ENCODE measurements at places on chromosomes 12 and 14.

DNA sequence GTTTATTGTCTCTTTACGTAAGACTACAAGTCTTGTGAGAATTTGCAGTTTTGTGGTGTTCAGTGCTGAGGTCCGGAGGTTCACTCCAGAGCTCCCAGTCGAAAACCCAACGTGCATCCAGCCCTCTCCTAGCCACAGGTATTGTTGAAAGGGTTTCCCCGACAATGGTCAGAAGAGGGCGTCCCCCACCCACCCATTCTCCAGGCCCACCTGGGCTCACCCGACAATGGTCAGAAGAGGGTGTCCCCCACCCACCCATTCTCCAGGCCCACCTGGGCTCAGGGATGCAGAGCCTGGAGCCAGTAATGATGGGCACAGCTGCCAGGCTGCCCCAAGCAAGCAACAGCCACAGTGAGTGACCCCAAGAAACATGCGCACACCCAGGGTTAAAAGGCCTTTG lies 126.8 kb upstream of the EVL start:
- DNase-seq: no peak

DNA sequence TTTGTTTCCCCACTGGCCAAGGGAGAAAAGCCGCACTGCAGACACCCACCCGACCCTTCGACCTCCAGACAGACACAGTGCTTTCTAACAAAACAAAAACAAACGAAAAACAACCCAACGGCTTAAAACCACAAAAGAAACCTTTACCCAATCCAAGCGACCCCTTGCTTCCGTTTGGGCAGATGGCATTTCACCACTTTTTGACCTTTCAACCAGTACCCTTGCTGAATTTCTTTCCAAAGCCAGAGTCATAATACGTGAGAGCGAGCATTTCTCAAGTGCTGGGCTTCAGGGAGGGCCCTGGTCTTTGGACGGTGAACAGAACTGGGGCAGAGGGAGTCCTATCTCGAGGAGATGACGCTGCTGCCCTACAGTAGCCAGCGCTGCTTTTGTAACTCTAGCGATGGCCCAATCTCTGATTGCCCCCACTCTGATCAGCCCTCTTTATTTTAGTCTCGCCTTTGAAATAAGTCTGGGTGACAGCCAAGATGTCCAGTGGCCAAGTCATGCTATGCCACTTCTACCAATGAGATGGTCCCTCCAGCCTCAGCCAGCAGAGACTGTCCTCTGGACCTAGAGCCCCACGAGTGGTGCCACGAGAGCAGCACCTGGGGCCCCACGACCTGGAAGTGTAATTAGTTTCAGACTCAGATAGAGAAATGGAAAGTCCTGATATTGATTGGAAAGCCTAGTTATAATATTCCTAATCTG lies 21.9 kb upstream of the ADIPOR2 start:
- no peak for DNase-seq

DNA sequence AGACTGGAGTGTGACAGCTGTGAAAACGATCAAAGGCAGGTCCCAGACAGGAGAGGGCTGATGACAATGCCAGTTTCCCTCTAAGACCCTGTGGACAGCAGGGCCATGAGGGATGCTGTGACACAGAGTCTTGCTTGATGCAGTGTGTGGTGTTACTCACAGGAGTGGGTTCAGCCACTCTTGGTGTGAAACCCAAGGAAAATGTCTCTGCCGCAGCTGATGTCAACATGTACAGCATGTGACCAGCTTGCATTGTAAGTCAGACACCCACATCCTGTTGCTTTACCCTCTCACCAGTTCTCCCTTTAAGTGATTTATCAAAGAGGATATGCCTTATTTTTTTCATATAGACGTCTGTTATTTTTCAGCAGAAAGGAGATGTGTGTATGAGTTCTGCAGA lies 268.6 kb downstream of the BTG1 start:
- DNase-seq: peak; percentile 70

DNA sequence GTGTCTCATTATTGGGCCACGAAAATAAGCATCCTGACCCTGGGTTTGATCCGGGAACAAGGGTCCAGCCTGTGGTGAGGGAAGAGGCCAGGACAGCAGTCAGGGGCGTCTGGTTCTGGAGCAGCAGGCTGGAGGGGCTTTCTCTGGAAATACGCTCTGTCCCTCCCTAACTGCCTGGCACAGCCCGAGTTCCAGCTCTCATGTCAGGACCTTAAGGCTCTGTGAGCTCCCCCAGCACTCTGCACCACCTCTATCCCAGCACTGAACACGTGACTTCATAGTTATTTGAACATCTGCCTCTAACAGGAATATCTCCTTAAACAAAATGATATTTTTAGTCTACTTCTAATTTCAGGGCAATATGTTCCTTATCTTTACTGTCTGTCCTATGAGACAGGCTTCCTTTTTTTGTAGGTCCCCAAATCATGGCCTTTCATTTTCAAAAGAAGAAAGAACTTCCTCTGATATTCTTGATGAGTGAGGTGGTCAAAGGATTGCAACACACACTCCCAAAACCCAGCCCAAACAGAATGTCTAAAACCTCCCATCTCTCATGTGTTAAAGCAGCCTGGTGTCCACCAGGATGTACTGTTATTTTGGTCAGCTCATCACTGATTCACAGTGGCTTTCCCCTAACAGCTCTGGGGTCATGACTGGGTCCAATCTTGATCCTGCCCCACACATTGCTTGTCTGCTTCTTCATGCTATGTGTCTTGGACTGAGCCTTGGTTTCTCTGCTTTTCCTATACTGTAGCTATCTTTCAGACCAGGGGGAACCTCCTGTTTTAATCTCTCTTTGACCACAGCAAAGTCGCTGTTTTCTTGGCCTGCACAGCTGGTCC lies 9.7 kb downstream of the AQP6 start:
- no peak for DNase-seq

GRCh38 chr12:30095511-30095910 lies 311.8 kb upstream of the TMTC1 start:
- no peak for DNase-seq

GRCh38 chr14:63663428-63664341 lies 22.0 kb upstream of the WDR89 start:
- DNase-seq: no peak

DNA sequence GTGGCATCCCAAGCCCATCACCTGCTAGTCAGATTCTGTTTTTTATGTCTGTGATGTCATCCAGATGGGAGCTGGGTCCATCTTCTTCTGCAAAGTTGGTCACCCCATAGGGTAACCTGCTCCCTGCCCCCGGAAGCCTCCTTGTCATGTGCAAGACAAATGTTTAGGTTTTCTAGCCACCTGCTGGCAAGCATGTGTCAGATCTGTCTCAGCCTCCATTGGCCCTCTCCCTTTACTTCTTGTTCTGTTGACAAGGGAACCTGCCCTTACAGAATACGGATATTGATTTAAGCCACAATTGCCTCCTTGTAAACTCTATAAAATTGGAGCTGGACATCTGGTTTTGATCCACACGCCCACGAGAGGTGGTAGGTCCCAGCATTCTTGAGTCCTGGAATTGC lies 7.5 kb downstream of the NTF3 start:
- DNase-seq: no peak

- DNase-seq: no peak
Measured at GRCh38 chr14:68986926-68987652, 8.0 kb upstream of the ACTN1 start.

- no peak for DNase-seq
Measured at GRCh38 chr12:82144505-82144904, 213.7 kb downstream of the CCDC59 start.

All from stimulated activated CD8-positive, alpha-beta memory T cell treated with anti-CD3 and anti-CD28 coated beads, Interleukin-7, amount 100 ng/mL, for 1 hour (primary cell).